Adrenal gland (tissue), 19 donors: ENCODE measurements at places on chromosomes 3 and 15.

DNA sequence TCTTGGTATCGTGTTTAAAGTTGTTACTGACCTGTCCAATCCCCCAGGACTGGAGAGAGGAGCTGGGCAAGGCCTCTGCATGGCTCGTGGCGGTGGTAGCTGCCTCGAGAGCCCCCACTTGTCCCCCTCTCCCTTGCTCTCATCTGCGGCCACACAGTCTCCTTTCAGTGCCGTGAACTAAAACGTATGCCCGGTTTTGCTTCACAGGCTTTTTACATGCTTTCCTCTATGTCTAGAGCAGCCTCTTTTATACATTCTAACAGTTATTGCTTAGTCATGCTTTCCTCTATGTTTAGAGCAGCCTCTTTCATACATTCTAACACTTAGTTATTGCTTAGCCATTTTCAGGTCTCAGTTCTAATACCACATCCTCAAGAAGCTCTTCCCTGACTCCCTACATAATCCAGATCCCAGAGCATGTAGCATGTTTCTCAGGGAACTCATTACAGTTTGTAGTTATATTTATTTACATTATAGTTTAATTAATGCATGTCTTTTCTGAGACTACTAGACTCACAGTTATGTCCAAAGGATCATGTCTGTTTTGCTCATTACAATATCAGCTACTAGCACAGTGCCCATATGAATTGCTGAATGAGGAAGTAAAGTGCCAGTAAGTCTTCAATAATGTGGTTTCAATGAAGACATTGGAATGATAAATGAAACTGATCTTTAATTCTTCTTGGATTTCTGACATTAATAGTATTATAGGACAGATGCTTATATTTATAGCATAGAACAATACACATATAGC, 66.5 kb upstream of the TBL1XR1 start:
- no peak for DNase-seq

GRCh38 chr15:31371520-31372240, 45.0 kb downstream of the KLF13 start:
- DNase-seq = no peak

- DNase-seq = no peak
Measured at GRCh38 chr3:64157150-64158035, 67.9 kb downstream of the PRICKLE2 start.

GRCh38 chr3:119156868-119157267, 10.9 kb downstream of the TEX55 start:
- no peak for DNase-seq

- DNase-seq = no peak
Measured at GRCh38 chr3:179081885-179082284, 10.3 kb upstream of the ZMAT3 start.

- no peak for DNase-seq
Measured at GRCh38 chr3:184325715-184326369, 11.4 kb downstream of the EIF4G1 start.

GRCh38 chr15:40407330-40407990, 1.9 kb downstream of the IVD start:
- DNase-seq = no peak

- peak; percentile 55 for DNase-seq
Measured at GRCh38 chr3:108305484-108306172, 9.3 kb downstream of the HHLA2 start.

DNA sequence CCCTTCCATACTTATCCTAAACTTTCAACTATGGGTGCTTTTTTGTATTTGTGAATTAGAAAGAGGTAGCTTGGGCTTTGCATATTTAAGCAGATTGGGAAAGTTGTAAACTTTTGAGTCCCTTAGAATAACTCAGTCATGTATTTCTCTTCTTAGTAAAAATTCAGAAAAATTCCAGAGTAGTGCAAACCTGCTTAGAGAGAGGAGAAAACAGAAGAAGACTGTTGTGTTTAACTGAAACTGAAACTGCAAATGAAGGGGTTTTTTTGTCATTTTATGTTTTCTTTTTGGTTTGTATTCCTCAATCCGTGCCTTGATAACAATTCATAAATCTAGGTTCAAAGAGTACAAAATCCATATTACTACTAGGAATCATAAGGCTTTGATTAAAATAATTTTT, 31.3 kb downstream of the CD200 start:
- DNase-seq = no peak
